ENCODE measurements at places on chromosomes 12 and 14.

GRCh38 chr14:54253195-54253947 lies 143.4 kb upstream of the CDKN3 start:
- DNase-seq, result no peak

GRCh38 chr12:90978117-90978770 lies 23.3 kb upstream of the CCER1 start:
- DNase-seq, result peak; percentile 32

DNA sequence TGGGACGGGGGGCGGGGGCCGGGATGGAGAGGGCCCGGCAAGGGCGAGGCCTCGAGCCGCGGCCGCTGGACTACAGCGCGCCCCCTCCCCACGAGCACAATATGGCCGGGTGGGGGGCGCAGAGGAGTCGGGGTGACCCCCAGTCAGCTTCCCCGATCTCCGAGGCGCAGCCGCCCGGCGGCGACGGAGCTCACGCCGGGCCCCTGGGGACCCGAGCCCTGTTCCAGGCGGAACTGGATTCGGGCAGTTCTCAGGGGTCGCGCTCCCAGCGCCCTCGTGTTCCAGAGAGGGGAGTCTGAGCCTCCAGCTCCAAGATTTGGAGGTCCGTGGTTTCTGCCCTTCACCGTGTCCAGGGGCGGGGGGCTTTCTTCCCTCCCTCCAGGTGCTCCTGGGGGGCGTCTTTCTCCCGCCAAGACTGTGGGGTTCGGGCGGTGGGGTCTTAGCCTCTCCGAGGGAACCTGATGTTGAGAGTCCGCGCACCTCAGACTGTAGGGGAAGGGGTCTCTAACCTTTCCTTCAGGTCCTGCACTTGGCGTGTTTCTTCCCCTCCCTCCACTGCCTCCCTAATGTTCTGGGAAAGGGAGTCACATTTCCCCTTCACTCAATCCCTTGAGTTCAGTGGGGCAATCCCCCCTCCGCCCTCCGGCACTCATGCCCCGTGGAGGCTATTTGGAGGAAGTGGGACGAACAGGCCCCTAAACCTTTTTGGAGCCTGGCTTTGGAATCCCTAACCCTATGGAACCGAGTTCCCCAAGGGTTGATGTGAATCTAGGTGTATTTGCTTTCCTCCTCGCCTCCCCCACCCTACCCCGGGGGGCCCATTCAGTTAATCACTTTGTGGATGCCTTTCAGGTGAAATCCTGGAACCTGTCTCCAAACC lies 584 bp downstream of the ACVR1B start:
- no peak for DNase-seq

GRCh38 chr12:113318046-113318656 lies 16.8 kb downstream of the SLC8B1 start:
- no peak for DNase-seq

GRCh38 chr12:122318607-122319605 lies 52.6 kb upstream of the VPS33A start:
- DNase-seq, result no peak

DNA sequence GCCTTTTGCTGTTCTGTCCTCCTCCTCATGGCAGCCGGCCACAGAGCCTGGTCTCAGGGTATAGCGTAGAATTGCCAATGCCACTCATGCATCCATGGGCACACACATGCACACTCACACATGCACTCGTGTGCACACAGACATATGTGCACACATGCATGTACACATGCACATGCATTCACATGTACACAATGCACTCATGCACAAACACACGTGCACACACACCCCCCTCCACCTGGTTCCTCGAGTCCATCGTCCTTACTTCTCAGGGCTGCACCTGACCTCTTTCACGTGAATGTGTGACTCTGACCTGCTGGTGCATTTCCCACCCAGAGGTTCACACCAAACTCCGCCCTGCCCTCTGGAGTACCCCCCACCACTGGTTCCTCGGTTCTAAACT lies 60.6 kb downstream of the BCL11B start:
- no peak for DNase-seq

DNA sequence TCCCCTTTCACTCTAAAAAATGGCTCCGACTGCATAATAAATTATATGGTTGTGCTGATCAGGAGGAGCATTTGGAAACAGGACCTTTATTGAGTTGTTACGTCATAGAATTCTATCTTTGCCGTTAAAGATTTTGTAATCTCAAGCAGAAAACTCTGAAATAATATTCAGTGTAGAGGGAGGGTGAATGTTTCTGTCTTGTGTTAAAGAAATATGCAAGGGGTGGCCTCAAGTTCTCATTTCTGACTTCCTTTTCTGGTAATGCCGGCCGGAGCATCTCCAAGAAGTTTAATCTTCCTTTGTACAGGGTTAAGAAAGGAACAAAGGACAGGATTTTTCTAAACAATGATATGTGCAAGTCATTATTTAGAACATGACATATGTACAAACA lies 165.1 kb downstream of the SLC38A4 start:
- DNase-seq, result no peak

DNA sequence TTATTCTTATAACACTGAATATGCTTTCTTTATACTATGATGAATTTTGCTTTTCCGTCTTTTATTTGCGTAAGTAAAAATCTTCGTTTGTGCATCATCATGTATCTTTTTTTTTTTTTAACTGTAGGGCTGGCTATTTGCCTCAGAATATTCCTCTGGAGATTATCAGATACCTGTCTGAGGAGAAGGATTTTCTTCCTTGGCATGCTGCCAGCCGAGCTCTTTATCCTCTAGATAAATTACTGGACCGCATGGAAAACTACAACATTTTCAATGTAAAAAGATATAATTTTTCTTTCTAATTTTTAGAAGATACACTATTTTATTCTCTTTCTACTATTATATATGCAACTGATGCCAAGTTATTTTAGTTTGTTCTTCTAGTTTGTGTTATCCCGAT lies 346.6 kb downstream of the TRHDE start:
- no peak for DNase-seq

DNA sequence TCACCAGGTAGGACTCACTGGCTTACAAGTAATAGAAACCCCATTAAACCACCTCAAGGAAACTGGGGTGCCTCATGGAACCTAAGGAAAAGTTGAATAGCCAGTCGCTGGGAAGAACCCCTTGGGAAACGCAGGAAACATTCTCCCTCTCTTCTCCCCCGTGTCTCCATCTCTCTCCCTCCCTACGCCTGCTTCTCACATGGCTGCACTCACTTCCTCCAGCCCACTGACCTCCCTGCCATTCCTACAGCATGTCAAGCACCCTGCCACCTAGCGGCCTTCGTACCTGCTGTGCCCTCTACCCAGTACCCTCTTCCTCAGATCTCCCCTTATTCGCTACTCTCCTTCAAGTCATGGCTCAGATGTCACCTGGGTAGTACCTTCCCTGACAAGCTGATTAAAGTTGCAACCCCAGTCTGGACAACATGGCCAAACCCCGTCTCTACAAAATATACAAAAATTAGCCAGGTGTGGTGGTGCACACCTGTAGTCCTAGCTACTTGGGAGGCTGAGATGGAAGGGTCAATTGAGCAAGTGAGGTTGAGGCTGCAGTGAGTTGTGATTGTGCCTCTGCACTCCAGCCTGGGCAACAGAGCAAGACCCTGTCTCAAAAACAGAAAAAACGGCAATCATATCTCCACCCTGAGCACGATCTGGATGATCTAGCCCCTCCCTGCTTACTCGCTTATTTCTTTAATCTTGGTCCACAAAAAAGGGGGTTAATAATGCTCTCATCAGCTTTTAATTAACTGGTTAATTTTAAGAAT lies 6.4 kb upstream of the DTX1 start:
- DNase-seq, result no peak

- no peak for DNase-seq
These were observed 1.1 kb downstream of the ALDH6A1 start for GRCh38 chr14:74083161-74083560.

DNA sequence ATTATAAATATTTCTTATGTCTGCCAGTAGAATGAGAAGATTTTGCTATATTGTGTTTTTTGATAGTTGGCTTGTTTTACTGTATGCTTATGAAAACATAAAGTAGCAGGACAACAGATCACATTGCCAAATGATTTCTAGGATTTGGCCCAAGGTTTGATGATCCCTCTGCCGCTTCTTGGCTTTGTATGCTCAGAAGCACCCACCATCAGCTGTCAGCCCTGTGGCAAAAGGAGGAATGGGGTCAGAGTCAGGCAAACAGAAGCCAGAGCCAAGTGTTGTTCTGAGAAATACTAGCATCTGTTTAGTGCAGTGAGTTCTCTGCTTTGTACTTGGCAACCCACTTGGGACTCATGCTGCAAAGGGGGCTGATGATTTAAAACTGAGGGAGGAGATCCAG lies 152.2 kb downstream of the PDE3A start:
- peak; percentile 21 for DNase-seq

GRCh38 chr14:103707329-103708263 lies 7.7 kb downstream of the XRCC3 start:
- no peak for DNase-seq

DNA sequence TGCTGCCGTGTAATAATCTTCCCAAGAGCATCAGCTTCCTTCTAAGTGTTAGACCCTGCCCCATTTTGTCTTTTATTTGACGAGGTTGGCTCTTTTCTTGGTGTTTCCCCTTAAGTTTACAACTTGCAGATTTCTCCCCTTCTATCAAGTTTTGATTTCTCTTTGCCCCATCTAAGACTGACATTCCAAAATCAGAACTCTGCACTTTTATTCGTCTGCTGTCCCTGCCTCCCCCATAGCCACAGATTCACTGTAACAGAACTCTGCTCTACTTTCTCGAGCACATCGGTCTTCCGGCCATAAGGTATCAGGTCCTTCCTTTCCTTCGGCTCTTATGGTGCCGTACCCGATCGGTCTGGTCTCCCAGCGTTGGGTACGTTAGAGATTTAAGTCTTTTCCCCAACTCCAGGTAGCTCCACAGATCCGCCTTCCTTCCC lies 563 bp downstream of the DCP1B start:
- no peak for DNase-seq

- no peak for DNase-seq
These were observed 77.2 kb upstream of the RFLNA start for GRCh38 chr12:124217508-124218242.

GRCh38 chr14:51428981-51429380 lies 188.9 kb downstream of the TMX1 start:
- no peak for DNase-seq

DNA sequence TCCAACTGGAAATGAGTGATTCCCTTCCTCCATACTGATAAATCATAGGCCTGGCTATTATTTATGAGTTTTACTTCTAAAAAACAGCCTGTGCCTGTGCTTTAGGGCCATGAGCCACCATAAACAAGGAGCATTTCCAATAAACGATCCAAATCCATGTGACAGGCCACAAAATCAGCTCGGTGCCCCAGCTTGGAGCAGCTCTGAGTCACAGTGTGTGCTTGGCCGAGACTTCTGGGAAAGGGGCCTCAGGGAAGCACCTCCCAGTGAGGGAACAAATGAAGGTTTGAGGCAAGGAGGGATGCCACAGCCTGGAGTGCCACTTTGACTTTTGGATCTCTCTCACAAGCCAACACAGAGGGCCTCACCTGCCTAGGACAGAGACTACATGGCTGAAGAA lies 190.4 kb downstream of the NTF3 start:
- no peak for DNase-seq

DNA sequence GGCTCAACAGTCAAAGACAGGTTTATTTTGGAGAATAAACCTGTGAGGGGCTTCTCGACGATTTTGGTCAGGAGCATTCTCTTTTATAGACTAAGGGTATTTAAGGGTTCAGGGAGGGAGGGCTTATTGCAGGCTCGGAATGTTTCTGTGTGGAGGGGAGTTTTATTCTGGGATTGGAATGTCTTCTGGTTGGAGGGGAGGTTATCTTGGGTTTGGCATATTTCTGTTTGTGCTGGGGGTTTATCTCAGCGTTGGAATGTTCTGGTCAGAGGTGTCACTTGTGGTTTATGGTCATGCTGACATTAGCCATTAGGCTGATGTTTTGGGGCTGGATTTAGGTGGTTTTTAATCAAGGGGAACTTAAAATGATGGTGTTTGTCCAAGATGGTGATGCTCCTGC lies 103.9 kb downstream of the SUDS3 start:
- DNase-seq, result no peak

GRCh38 chr12:1795221-1795784 lies 25.1 kb upstream of the LRTM2 start:
- peak; percentile 32 for DNase-seq

DNA sequence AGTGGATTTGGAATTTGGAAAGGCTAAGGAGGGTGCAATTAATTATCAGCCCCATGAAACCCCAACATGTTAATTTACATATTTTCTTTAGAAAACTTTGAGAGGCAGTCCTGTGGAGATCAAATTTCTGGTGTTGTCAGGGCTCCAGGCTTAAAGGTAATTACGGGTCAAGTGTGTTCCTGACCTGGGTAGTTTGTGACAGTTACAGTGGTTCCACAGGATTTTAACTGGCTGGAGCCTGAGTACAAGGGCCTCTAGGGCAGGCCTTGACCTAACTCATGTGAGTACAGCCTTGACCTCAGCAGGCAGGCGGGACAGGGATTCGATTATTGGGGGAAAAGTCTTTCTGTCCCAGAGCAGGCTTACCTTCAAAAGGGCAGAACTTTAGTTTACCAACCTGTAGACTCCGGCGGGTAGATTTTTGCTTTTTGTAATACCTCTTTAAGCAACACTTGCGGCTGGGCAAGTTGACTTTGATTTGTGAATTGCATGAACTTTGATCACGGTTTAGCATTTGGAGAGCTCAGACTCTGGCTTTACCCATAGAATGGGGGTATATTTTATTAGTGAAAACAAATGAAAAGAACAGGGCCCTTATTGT lies 8.4 kb upstream of the PPTC7 start:
- no peak for DNase-seq

DNA sequence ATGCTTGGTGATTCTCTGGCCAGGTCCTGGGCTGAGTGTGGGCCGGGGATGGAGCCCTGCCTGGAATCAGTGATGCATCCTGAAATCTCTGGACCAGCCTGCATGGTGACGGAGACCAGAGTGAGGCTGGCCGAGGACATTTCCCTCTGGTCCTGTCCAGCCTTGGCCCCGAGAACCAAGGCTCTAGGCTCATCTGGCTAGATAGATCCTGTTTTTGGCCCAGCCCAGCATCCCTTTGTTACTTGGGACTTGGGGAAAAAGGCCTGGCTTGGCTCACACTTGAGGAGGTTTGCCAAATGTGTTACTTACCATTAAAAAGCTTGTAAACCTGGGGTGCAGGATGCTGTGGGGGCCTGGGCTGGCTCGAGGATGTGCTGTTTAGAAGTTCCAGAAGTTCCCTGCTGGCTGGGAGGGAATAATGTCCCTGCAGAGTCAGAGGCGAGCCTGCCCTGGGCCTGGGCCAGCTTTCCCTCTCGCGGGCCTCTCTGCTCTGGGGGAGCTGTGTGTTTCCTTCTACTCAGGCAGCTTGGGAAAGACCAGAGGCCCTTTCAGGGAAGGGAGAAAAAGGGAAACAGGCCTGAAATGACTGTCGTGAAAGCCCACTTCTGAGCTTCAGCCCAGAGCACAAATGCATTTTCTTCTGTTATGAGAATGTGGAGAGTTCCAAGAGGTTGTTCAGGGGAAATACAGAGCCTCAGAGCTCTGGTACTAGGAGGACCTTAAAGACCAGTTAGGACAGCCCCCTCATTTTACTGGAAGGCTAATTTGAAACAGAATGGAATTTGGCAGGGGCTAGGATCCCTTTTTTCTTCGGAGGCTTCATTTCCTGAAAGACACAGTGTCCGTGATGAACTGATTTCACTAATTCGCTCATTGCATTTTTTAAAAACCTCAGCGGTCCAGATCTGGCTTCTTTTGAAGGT lies 47.2 kb upstream of the CTDSP2 start:
- DNase-seq, result peak; percentile 58

GRCh38 chr14:101927859-101928258 lies 36.5 kb upstream of the DYNC1H1 start:
- no peak for DNase-seq

All from NCI-H1694 (cell line).